ENCODE measurements at places on chromosomes 11 and 22.

DNA sequence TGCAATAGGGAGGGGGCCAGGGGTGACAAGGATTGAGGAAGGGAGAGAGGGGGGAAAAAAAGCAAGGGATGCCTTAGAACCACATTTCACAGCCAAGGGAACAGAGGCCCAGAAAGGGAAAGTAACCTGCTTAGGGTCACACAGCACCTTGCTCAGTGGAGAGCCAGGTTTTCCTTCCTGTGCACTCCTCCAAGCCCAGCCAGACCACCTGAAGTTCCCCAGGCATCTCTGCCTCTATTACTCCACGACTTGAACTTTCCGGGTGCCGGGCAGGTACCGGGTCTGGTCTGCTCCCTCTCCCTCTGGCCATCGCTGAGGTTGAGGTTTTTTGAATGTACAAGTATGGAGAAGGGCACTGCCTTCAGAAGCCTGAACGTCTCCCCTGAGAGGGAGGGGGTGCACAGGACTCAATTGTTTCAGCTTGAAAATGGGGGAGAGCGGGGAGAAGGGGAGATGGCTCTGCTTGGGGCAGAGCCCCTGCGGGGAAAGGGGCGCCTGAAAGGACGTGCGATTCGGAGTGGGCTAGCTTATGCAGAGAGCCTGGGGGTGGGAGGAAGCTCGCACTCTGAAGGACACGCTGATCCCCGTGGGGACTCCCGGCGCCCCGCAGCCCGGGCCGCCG, 516 bp upstream of the SERPINH1 start:
- no peak for DNase-seq

DNA sequence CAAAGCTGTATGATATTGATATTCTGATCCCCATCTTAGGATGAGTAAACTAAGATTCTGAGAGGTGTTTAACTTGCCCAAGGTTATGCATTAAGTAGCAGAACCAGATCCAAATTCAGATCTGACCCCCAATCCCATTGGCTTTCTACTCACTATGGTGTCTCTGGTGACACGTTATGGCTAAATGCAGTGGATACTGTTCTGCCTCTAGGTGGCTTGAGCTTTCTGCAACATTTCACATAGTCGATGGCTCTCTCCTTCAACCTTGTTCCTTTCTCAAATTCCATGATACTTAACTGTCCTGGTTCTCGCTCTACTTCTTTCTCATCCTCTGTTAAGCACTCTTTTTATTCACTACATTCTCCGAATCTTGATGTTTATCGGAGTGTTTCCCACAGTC, 9.4 kb downstream of the C11orf97 start:
- DNase-seq = no peak

DNA sequence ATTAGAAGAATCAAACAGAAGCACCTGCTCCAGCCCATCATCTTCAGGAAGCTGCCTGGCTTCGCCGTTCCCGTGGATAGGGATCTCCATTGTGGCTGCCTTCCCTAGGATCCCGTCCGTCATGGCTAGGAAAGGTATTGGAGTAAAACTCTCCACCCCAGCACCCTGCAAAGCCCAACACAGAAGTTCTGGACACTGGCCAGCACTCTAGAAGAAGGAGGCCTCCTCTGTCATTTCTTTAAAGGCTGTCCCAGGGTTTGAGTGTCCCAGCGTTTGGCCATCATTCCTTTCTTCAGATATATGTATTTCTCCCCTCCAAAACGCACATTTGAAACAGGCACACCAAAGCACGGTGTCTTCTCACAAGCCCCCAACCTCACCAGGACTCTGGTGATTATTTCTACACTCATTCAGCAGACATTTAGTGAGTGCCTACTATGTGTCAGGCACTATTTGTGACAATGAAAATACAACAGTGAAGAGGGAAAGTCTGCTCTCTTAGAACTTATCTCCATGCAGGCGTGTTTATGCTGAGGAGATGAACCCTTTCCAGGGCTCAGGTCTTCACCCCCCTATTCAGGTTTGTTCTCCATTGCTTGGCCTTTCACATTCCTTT, 724 bp downstream of the ARFIP2 start:
- no peak for DNase-seq

- DNase-seq = no peak
Measured at GRCh38 chr11:130217133-130218031, 57.8 kb downstream of the ST14 start.

DNA sequence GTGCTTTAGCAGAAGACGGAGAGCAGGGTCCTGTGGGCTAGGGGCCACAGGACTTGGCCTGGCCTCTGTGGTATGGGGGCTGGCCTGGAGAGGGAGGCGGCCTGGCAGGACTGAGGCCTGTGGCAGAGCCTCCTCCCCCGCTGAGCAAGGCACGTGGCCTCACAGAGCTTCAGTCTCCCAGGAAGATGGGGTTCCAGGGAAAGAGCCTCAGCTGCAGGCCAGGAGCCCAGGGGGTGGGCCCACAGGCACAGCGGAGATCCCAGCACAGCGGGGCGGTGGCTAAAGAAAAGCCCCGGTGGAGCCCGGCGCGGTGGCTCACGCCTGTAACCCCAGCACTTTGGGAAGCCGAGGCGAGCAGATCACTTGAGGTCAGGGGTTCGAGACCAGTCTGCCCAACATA, 2.2 kb downstream of the MAPK12 start:
- no peak for DNase-seq

GRCh38 chr11:66559142-66559865, 9.1 kb downstream of the CTSF start:
- no peak for DNase-seq

- DNase-seq = no peak
Measured at GRCh38 chr11:46489656-46490560, 98.3 kb upstream of the CHRM4 start.

GRCh38 chr11:120182790-120183491, 27.9 kb upstream of the OAF start:
- no peak for DNase-seq

GRCh38 chr11:36361901-36362391, 65.9 kb downstream of the PRR5L start:
- no peak for DNase-seq

- DNase-seq = no peak
Measured at GRCh38 chr11:116035977-116036376, 531.8 kb upstream of the CADM1 start.

DNA sequence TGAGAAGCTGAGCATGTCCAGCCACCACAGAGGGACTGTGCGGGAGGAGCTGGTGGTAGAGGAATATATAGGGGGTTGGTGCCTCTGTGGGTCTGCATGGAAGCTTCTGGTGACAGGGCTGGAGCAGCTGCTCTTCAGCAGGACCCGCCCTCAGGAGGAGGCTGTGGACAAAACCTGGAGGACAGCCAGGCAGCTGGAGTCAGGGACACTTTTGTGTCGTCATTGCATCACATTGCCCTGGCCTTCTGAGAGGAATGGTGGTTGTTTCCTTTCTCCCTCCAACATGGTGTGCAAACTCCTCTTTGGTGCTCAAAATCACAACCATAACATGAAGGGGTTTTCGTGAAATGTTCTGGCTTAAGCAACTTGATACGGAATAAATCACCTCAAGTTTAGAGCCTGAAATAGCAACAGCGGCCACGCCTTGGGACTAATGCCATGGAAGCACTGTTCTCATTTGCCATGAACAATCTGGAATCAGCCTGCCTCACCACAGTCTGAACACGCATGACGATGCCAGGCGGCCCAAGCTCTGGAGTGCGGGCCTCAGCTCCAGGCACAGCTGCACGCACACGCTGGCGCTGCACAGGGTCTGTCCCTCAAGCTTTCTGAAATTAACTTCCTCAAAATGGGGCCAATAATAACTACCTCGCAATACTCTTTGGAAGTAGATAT, 17.1 kb upstream of the CSRP3 start:
- DNase-seq = no peak

- no peak for DNase-seq
Measured at GRCh38 chr22:36362932-36363331, 24.8 kb downstream of the MYH9 start.

- no peak for DNase-seq
Measured at GRCh38 chr11:34899633-34900016, 16.6 kb downstream of the APIP start.

DNA sequence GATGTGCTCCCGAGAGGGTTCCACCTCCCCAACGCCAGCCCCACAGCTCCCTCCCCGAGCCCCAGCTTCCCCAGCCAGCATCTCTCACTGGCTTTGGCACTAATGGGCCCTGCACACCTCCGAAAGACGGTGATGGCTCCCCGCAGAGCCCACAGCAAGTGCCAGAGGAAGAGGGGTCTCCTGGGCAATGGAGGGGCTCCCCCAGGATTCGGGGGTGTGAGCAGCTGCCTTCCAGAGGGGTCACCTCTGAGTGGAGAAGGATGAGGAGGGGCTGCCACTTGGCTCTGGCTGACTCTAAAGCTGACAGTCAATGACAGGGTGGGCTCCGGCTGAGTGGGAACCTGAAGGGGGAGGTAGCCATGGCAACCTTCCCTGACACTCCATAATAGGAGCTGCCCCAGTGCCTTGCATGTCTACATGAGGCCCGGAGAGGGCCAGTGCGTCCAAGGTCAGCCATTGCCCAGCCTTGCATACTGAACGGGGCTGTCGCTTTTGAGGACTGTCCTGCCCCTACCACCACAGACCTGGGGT, 98.6 kb upstream of the SYT13 start:
- DNase-seq = no peak

GRCh38 chr11:83124636-83125424, 32.1 kb upstream of the PCF11 start:
- no peak for DNase-seq

DNA sequence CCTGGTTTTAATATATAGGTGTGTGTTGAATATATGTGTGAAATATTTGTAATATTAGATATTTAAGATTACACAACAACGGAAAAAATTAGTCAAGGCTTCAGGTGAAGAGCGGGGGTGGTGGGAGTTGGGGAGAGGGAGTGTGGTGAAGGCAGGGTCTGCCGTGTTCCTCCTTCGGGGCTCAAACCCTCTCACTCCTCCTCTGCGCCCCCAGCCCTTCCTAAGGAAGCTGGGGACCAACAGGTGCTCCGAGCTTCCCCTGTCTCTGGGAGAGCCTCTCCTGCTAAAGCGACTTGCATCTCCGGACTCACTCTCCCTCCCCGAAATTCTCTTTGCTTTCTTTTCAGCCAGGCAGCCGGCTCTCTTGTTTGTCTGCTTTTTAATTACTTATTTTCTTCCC, 960 bp upstream of the CADM1 start:
- DNase-seq = no peak

- no peak for DNase-seq
Measured at GRCh38 chr11:126646701-126647557, 291.4 kb downstream of the ST3GAL4 start.

DNA sequence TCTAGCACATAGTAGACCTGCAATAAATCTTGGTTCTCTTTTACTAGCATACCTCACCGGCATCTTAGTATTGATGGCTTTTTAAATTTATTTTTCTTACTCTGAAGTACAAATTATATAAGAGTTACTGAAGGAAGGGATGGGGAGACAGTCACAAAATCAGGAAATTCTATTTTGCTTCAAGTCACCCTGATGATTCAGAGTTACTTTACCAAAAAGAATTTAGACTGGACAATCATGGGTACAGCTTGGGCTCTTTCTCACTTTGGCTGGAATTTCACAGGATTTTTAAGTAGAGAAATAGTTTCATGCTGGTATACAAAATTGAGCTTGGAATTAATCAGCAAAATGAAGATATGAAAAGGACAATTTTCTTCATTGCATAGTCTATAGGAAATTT, 919.2 kb downstream of the METTL15 start:
- no peak for DNase-seq

- DNase-seq = no peak
Measured at GRCh38 chr11:17296852-17297559, 20.5 kb downstream of the NUCB2 start.

DNA sequence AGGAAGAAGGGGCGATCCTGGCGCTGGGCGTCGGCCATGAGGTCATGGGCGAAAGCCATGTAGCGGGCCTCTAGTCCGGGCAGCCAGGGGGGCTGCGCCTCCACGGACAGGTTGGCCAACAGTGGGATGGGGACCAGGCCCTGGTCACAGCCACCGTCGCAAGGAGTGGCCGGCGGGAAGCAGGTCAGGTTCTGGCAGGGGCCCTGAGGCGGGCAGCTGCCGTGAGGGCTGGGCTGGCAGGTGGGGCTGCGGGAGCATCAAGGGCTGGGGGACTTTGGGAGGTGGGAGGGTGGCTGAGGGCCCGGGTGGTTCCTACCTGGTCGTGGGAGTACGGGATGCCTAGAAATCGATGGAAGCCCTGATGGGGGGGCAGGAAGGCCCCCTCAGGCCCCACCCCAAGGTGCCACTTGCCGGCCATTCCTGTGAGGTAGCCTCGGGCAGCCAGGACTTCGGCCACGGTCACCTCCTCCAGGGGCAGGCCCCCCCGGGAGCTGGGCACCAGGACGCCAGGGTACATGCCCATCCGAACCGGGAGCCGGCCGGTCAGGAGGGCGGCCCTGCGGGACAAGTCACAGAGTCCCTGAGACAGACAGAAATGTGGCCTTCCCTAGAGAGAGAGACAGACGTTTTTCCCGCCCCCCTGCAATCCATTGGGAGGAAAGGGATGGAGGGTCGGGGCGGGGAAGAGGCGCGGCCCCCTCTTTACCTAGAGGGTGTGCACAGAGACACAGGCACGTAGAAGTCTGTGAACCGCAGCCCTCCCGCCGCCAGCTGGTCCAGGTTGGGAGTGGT, 906 bp downstream of the ARSA start:
- DNase-seq = no peak

GRCh38 chr11:128535468-128536457, 51.6 kb downstream of the ETS1 start:
- no peak for DNase-seq

DNA sequence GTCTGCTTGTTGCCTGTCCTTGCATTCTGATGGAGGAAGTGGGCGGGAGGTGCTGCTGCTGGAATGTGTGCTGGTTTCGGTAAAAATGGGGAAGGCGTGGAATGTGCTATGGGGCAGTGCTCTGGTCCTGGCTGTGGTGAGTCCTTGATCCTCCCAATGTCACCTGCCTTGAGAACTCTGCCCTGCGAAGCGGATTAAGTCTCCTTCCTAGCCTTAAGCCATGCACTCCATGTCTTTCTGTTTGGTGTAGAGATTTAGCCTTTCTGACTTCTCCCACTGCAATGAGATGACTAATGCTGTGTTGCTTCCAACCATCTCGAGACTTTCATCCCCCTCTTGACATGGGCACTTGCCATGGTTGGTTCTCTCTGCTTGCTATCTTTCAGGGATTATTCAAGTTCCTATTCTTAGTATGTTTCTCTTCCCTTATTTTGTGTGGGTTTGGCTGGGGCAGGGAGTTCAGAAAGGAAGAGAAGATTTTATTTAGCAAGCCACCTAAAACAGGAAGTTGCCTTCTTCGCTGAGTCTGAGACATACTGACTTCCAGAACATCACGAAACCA, 687.9 kb downstream of the NTM start:
- no peak for DNase-seq

GRCh38 chr11:6390718-6391469, 620 bp downstream of the SMPD1 start:
- DNase-seq = no peak

Data from stimulated activated CD8-positive, alpha-beta memory T cell treated with anti-CD3 and anti-CD28 coated beads, Interleukin-4, amount 100 ng/mL, for 4 hours (primary cell).